Activated CD4-positive, CD25-positive, alpha-beta regulatory T cell (primary cell): ENCODE measurements at places on chromosomes 3 and 15.

DNA sequence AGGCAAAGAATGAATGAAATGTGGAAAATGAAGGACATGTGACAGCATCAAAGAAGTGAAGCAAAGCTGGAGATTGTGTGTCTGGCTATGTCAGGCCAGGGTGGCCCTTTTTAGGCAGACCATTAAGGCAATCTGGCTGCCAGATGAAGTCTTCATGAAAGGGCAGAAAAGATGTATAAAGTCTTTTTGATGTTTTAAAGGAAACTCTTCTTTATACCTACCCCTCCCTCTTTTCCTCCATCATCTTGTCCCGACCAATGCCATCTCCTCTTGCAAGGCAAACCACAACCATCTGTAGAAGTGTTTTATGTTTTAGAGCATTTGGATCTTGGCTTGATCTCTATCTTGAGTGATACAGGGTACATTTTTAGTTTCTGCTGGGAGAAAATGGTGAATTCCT lies 259.2 kb downstream of the LSAMP start:
- no peak for DNase-seq

DNA sequence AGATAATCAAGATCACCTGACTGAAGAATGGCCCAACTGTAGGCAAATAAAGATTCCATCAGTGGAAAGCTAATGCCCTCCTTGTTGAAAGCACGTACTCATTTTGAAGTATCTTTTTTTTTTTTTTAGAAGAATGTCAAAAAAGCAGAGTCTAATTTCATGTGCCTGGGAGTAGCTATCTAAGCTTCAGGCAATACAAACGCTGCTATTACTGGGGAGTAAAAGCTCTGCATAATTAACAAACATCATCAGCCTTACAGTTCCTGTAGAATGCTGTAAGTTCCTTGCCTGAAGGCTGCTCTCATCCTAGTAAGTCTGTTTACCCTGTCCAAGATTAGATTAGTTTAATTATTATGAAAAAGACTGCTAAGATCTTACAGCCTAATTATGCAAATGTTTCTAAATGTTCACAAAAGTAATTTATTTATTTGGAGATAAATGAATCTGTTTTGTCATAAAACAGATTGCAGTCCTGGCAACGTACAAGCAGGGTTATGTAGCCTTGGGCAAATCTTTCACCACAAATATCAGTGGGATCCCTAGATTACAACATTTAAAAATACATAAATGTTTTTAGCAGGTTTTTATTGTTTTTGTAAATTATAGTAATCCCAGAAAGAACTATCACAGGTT lies 451.3 kb upstream of the AGTR1 start:
- no peak for DNase-seq

GRCh38 chr3:46208167-46208704 lies at the start of gene CCR1:
TSS of gene CCR1 (minus strand) at chr3:46208313. CDS start at chr3:46204313, 4,000 bp downstream.
- no peak for DNase-seq

DNA sequence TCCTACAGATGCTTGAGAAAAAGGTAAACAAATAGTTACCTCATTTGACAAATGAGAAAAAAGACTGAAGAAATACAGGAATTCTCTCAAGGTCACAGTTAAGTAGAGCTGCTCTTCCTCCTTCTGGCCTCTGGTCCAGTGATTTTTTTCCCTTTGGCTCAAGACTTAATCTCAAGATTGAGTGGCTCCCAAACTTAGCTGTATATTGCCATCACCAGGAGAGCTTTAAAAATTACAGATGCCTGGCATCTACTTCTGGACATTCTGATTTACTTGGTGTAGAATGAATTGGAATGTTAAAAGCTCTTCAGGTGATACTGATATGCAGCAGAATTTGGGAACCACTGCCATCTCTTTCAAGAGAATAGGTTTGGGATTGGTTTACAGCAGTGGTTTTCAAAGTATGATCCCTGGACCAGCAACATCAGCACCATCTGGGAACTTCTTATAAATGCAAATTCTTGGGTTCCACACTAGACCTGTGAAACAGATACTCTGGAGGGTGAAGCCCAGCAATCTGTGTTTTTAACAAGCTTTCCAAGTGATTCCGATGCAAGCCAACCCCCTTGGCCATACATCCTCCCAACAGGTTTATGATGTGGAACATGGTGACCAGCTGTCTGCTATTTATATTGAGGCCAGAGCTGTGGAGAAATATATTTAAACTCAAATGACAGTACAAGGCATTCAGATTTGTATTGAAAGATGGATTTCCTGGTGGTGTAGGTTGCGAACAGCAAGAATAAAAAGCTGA lies 333.0 kb upstream of the RARB start:
- DNase-seq = no peak

DNA sequence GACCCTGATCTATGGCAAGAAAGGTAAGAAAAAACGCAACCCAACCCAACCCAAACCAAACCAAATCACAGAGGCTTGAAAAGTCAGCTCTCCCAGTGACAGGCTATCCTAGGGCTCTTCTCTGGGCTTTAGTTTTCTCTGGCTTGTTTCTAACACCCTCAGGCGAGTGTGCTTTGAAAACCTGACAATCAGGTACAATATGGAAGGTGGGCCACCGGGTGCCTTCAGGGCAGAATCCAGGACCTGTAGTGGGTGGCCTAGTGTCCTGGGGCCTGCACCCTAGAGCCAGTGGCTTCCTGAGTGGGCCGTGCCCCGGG lies 46.8 kb downstream of the BHLHE40 start:
- no peak for DNase-seq

- DNase-seq = no peak
Measured at GRCh38 chr15:66071921-66072295, 181.6 kb downstream of the MEGF11 start.

DNA sequence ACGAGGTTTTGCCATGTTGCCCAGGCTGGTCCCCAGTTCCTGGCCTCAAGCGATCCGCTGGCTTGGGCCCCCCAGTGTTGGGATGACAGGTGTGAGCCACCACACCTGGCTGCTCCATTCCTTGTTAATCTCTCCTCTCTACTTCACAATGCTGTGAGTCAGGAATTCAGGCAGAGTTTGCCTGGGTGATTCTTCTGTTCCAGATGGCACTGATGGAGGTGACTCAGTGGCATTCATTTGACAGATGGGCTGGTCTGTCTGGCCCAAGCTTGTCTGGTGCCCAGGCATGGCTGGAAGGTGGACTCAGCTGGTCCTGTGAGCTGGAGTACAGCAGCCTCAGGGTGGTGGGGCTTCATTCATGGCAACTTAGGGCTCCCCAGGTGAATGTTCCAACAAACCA lies 43.2 kb downstream of the SLC6A20 start:
- no peak for DNase-seq

DNA sequence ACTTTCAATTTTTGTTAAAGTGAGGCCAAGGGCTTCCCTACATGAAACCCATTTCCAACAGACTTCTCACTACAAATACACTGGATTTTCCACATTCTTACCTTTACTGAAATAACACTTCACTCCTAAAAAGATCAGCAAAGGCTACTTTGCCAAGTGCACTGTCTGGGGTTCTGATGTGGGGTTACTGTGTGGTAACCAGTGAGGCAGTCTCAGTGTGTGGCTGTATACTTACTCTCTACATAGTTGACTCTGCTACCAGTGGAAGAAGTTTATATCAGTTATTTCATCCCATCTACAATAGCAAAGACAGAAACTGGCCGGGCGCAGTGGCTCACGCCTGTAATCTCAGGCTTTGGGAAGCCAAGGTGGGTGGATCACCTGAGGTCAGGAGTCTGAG lies 5.6 kb downstream of the WDR82 start:
- DNase-seq = no peak

- no peak for DNase-seq
Measured at GRCh38 chr3:86175593-86176444, 815.1 kb downstream of the VGLL3 start.

DNA sequence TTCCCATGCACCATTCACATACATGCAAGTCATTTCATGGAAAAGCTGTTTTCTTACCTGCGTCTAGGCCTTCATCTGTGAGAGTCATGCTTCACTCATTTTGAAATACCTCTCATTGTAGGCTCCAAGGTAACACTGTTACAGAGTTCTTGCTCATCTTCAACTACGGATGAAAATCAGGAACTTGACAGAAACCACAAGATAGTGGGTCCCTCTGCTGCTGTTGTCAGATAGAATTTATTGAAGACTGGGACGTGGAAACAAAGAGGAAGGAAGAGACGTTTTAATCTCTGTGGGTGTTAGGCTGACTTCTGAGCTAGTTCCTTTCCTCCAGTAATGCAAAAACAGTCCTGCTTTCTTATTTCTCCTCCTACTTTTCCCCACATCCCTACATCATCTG lies at the start of gene P2RY14:
Gene P2RY14 (minus strand): TSS at position 313 of the 400 bp plus-strand sequence. CDS start 64,226 bp downstream, outside the sequence.
- DNase-seq = no peak

DNA sequence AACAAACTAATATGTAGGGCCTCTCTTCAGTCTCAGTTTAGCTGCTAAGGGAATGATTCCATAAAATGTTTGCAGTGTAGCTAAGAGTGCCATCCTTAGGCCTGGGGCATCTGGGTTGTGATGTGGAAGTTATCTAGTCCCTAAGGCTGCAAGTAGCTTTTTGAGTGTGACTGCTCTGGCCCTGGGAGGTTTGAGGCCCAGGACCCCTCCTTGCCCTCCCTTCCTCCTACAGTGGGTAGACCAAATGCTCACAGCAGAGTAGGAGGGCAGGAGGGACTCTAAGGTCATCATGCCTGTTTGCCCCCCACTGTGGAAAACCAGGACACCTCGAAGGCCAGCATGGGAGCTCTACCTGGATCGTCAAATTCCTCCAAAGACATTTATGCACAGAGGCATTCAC lies 115.0 kb downstream of the EPHB1 start:
- no peak for DNase-seq

- no peak for DNase-seq
Measured at GRCh38 chr3:50095352-50095998, 6.8 kb downstream of the RBM5 start.

DNA sequence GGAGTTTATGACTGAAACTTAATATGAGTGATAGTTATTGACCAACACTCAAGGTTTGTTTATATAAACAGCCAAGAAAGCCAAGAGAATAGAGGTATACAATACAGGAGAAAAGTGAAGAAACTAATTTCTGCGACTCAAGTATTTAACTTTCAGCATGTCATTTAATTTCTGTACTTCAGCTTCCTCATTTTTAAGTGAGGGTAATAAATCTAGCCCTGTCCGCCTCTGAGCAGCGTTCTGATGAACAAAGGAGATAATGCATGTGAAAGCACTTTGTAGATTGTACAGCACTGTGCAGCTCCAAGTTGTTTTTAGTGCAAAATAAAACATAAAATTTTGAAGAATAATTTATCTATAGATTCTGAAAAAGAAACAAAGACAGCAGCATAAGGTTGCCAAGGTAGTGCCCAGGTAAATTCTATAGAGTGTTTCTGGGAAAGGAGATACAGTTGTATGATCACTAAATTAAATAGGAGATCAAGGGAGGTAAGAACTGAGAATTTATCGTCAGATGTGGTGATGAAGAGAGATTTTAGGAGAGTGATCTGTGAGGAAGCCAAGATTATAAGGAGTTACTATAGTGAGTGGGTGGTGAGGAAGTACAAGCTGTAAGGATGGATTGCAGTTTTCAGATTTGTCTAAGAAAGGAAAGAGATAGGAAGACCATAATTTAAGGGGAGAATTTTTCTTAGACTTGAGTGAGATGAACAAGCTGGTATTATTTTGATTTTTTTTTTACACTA lies 71.3 kb downstream of the RASA2 start:
- DNase-seq = no peak

- DNase-seq = no peak
Measured at GRCh38 chr15:74893627-74894026, 3.8 kb downstream of the MPI start.

GRCh38 chr3:80533553-80533952 lies 765.8 kb upstream of the ROBO1 start:
- DNase-seq = no peak

GRCh38 chr3:196174652-196175051 lies 36.5 kb downstream of the ZDHHC19 start:
- DNase-seq = no peak

DNA sequence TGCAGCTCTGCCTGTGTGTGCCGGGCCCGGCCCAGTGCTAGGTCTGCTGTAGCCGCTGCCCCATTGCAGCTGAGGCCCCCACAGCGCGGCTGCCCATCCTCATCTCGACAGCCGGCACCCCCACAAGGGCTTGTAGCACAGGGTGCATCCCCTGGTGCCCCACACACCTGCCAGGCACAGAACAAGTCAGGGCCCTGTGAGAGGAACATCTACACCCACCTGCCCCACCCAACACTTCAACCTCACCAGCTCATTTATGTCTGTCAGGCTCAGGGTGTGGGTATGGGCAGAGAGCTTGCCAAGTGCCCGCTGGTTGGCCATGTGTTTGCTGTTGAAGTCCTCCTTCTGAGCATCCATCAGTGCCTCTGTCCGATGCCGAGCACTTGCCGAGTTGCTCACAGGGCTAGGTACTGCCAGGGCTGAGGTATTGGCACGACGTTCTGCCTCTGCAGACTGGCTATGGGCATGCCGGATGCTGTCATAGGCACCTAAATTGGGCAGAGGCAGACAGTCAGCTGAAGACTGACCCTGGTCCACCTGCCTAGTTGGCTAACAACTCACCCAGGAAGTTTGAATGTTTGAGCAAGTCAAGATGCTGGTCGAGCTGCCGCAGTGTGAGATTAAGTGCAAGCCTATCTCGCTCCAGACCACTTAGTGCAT lies 2.4 kb upstream of the USP19 start:
- DNase-seq = no peak

DNA sequence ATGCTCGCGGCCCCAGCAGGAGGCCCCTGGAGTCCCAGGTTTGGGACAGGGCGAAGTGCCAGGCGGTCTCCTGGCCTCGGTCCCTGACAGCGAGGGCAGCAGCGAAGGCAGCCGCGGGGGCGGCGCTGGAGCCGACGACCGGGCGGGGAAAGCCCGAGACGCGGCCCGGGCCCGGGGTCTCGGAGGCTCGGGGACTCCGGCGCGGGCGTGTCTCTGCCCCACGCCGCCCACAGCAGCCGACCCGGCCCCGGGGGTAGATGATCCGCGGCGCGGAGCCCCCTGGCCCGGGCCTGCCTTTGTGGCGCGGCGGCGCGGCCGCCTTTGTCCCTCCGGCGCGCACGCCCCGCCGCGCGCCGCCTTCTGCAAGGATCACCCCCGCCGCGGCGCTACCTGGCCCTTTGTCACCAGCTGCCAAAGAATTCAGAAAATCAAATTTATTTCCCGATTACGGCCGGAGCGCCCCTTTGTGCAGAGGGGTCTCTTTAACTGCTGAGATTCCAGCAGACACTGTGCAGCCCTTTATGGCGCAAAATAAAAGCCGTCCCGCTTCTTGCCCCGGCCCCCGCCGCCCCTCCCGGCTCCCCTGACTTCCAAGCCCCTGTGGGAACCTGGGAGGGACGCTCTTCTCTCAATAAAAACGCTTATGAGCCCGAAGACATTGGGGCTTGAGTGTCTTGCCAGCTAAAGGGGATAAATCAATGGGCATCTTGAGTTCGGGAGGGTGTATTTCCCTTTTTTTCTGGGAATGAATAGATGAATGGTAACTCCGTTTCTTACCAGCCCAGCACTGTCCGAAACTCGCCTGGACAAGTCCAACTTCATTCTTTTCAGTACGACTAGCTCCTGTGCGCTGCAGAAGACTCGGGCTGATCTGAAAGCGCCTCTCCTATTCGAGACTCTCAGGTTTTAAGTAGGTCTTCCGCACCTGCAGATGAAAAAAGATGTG lies 68.4 kb downstream of the HES1 start:
- no peak for DNase-seq
